Frontal cortex (tissue), 4 donors: ENCODE measurements at places on chromosomes 16 and 17.

- no peak for DNase-seq
Measured at GRCh38 chr17:8975091-8975725, 9.7 kb upstream of the PIK3R5 start.

- no peak for DNase-seq
Measured at GRCh38 chr16:35131429-35131828, 1672.0 kb downstream of the TP53TG3F start.

- DNase-seq = no peak
Measured at GRCh38 chr17:41178843-41179616, 1.0 kb upstream of the KRTAP4-2 start.

DNA sequence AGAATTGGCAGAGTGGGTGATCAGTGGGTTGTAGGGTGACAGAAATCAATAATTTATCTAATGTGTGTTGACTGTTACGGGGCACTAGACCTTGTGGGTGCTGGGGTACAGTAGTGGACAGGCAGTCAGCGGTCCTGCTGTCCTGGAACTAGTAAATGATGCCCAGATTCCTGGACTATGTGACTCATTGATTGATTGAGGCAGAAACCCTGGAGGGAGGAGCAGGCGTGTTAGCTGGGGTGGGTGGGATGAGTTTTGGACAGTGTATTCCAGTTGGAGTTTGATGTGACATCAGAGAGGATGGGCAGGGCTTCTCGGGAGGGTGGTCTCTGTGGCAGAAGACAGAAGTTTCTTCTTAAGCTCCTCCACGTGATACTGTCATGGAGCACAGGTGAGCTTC is 24.4 kb downstream of the PRMT7 start:
- DNase-seq = no peak

- no peak for DNase-seq
Measured at GRCh38 chr17:6996256-6997011, 585 bp downstream of the ALOX12 start.

GRCh38 chr16:1990351-1991134 is 773 bp downstream of the SYNGR3 start:
- no peak for DNase-seq

DNA sequence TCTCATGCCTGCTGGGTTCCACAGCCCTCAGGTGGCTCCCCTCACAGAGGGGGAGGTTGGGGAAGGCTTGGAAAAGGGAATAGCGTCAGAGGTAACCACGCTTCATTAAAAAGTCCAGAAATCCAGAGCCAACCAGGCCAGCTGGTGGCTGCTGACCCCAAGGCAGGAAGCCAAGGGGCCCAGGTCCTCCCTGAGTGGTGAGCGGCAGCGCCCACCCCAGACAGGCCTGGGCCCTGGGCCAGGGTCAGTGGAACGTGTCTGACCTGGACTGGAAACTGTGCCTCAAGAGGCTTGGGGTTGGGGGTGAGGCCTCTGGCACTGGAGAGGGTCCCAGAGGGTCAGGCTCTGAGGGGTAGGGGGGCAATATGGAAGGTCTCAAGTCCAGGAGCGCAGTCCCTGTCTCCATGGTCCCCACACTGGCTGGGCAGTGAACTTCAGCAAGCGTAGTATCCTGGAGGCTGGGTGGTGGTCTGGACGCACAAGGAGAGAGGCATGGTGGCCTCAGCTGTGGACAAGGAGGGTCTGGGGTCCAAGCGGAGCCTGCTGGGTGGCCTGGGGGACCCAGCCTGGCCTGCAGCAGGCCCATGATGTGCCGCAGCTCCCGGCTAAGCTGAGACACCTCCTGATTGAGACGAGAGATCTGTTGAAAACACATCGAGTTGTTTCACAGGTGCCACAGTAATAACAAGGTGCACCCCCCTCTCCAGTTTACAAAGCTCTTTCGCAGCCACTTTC is 5.2 kb upstream of the RAB5C start:
- DNase-seq = no peak

GRCh38 chr17:80531400-80531799 is 13.2 kb upstream of the RPTOR start:
- no peak for DNase-seq

GRCh38 chr16:85935974-85936760 is 37.2 kb downstream of the IRF8 start:
- no peak for DNase-seq

DNA sequence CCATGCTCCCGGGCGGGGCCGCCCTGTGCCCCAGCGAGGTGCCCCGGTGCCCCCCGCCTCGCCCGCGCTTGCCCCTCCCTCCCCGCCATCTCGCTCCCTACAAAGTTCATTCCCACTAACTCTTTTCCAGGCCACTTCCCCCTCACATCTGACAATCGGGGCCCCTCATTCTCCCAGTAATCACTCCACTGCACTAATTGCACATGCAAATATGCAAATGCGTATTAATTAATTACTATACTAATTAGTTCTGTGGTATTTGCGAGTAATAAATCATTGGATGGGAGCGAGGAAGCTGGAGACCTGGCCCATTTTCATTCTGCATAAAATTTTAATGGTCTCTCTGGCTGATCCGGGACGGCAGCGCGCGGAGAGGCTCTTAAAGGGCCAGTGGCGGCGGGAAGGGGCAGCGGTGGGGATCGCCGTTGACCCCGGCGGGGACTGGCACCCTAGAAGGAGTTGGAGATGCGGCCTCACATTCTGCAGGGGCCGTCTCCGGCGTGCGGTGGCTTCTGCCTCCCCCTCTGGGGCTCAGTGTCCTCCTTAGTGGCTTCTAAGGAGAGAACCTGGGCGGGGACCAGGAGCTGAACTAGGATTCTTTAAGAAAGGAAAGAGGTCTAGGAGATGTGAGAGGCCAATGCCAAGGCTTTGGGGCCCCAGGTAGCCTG is 8.4 kb upstream of the PPP1R1B start:
- no peak for DNase-seq
